ENCODE measurements at places on chromosomes 11 and 22.

DNA sequence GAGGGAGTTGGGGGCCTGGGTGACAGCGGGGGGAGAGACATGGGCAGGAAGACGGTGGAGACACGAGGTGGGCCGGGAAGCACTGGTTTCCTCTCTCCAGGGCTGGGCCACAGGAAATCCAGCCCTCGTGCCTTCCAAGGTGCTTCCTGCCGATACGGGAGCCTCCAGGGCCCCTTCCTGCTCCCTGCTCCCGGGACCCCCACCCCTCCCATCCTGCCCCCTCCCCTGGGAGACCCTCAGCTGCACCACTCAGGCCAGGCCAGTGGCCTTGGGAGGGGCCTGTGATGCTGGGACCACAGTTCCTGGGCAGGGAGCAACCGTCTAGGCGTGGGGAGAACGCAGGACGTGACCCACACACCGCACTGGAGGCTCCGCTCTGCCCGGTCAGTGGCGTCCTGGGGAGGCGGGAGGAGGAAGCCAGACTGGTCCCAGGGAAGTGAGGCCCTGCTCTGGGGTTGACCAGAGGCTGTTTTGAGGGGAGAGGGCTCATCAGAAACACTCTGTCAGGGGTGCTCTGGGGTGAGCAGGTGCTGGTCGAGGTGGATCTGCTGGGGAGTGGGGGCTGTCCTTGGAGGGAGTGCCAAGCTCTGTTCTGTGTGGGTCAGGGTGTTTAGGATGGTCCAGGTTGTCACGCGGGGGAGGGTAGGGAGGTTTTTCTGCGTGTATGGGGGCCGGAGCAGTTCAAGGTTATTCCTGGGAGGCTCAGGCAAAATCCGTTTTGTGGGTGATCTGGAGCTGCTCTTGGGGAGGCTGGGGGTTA lies at the start of gene SHANK3:
SHANK3 (plus strand) TSS at position 353 of the 760 bp plus-strand sequence.
- DNase-seq: no peak

DNA sequence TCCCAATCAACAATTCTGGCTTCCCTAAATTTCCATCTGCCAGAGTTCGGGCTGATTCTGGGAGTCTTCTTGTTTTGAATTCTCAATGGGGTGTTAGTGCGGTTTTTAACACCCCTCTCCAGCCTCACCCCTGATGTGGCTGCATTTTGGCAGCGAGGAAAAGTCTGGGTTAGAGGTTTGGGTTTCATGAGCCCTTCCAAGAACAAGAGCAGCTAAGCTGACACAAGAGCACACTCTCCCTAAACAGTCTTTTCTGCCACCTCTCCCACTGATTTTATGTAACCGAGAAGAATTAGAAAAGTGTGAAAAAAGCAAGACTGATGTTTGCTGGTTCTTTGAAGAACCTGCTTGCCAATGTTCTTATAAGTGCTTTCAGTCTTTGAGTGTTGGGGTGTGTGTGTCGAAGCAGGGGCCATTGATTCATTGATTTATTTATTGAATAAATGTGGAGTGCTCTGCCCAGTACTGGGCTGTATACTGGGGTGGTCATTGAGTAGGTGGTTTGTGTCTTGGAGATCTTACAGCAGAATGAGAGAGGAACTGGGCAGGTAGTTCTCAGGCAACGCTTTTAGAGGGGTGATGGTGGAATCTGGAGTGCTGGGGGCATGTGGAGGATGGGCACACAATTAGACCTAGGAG lies 101.5 kb downstream of the TRAF6 start:
- DNase-seq: no peak

- no peak for DNase-seq
Measured at GRCh38 chr11:104690241-104690640, 208.0 kb downstream of the CASP12 start.

GRCh38 chr11:76298255-76298654 lies 82.7 kb downstream of the THAP12 start:
- no peak for DNase-seq

- DNase-seq: no peak
Measured at GRCh38 chr11:27512238-27512637, 5.7 kb upstream of the LIN7C start.

Measured in HAP-1 (cell line).